ENCODE measurements at places on chromosomes 2 and 18. TPM values are rescaled to one million over a fixed set of nuclear protein-coding genes. Genes with fewer than 3 reads are reported as not detected.

Gene RUFY4
- total RNA-seq: not detected

Gene MAP4K4
- total RNA-seq: 139 TPM

Gene DNAJC5G
- not detected for total RNA-seq

Gene TMEM37
- 0.27 TPM for total RNA-seq

Gene SATB2
- 14.5 TPM for total RNA-seq

Gene DNAH6
- 0.16 TPM for total RNA-seq

Gene POTEJ
- total RNA-seq: not detected

Gene DUSP19
- 1.2 TPM for total RNA-seq

Gene CHPF
- 126 TPM for total RNA-seq

Gene SERPINB13
- total RNA-seq: not detected

Measured in HT1080 (cell line).